ENCODE measurements at places on chromosomes 7 and 10. TPM values are rescaled to one million over a fixed set of nuclear protein-coding genes. Genes with fewer than 3 reads are reported as not detected.

DNA sequence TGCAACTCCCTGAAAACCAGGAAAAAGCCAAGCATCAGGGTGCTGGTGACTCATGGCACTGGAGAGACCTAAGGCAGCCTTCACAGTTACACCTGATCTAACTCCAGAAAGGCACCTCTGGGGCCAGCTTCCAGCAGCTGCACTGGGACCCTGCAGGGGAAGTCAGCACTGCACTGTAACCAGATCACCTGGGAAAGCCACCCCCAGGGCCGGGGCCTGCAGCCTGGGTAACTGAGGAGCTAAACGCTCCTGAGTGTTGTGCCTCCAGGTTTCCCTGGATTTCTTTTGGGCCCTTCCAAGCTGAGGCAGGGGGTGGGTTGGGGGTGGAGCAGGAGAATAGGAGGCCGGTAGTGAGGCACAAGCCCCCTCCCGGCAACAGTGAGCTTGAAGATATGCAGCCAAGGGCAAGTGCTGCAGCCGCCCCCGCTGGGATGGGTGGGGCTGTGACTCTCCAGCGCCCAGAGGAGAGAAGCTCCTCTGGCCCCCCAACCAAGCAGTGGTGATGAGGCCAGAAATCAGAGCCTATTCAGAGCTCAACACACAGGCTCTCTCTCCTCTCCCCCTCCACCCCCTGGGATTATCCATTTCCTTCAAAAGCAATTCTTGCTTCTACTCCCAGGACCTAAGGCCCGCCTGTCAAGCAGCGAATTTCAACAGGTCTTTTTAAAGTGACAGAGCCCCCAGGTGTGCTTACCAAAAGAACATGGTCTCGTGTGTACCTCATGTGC, 2.6 kb downstream of the CXCL12 start:
- no peak overlapping the region for H3K27ac ChIP-seq
- H3K27me3 ChIP-seq, result peaks cover 20% of the 10 kb centered on the region
- no peak for DNase-seq
- no peak overlapping the region for H3K4me3 ChIP-seq

The C10orf53 gene
- not detected for total RNA-seq

DNA sequence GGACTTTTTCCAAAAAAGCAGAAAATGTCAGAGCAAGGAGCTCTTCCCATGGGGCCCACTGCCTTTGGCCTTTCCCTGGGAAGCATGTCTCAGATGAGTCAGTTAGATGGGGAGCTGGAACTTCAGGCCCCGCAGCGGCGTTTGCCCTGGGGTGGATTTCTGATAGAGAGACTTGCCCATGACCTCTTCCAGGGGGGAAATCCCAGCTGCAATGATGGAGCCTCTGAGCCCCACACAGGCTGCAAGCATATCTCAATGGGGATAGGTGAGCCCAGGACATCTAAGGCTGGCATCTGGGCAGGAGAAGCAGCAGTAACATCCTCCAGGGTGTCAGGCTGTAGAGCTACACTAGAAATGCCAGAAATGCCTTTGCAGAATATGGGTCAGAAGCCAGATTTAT, 269.2 kb upstream of the TCERG1L start:
- no peak for DNase-seq
- no peaks in the 10 kb centered on the region for H3K27me3 ChIP-seq
- no peaks in the 10 kb centered on the region for H3K36me3 ChIP-seq
- no peaks in the 10 kb centered on the region for H3K4me1 ChIP-seq
- no peak overlapping the region for H3K4me3 ChIP-seq
- no peak overlapping the region for H3K27ac ChIP-seq

The SEMA3C gene
- 0.13 TPM for total RNA-seq

The ADCK2 gene
- total RNA-seq, result 18.8 TPM

- no peak overlapping the region for H3K27ac ChIP-seq
- H3K4me1 ChIP-seq, result no peaks in the 10 kb centered on the region
- H3K4me3 ChIP-seq, result no peak overlapping the region
- H3K27me3 ChIP-seq, result no peaks in the 10 kb centered on the region
These were observed 80.6 kb downstream of the ORC5 start for GRCh38 chr7:104127204-104127603.

All from HepG2 (cell line).